ENCODE measurements at places on chromosomes 3 and 15.

GRCh38 chr3:46943237-46944187 lies 33.0 kb downstream of the CCDC12 start:
- DNase-seq, result no peak

GRCh38 chr15:98854496-98854895 lies 153.1 kb downstream of the PGPEP1L start:
- DNase-seq, result no peak

GRCh38 chr3:178047496-178047895 lies 488.7 kb upstream of the KCNMB2 start:
- DNase-seq, result no peak

DNA sequence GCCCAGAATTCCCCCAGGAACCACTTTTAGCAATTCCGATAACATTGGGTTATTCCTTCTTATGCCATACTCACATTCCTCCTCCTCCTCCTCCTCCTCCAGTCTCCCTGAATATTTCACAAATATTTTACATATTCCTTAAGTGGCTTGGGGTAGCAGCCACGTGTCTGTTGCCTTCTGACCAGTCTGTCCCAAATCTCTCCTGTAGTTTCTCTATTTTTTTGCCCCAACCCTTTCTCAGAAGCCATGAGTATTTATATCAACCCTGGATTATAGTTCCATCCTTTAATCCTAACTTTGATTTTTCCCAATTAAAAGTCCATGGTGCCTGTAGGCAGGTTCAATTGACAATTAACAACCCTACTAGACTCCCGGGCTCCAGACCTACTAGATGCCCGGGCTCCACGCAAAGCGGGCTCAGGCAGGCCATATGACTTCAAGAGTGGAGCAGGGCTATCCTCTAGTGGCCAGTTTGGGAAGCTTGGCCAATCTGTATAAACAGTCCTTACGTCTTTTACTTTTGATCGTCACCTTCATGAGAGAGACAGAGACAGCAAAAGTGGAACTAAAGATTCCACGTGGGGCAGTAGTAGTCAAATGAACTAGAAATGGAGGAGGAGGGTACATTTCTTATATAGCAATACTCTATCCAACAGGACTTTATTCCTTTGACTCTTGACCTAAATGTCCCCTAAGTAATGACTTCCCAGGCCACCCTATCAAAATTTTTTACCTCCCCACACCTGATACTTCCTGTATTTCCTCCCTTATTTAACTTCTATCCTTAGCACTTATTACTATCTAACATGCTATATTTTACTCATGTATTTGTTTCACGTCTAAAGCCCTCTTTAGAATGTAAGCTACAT lies 69.7 kb downstream of the USF3 start:
- DNase-seq, result peak; percentile 87

Measured in KBM-7 (cell line).